ENCODE measurements at places on chromosomes 16 and 17.
A peak's percentile ranks its signal among the peaks of the same experiment; 100 is the strongest.

DNA sequence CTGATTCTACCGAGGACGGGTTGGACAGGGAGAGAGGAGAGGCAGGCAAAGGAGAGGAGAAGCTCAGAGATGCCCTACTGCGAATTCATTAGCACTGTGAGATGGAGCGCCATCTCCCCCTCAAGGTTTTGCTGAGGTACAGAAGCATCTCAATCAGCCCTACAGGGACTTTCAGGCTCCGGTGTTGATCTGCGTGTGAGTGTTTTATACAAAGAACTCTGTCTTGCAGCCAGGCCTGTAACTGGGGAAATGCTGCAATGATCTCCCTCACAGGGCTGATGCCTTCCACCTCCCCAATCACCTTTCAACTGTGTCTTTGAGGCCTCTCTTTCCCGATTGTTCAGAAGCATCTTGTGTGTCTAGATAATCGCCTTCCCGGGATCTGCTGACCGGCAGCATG, 74.8 kb downstream of the IRX6 start:
- no peak for DNase-seq

DNA sequence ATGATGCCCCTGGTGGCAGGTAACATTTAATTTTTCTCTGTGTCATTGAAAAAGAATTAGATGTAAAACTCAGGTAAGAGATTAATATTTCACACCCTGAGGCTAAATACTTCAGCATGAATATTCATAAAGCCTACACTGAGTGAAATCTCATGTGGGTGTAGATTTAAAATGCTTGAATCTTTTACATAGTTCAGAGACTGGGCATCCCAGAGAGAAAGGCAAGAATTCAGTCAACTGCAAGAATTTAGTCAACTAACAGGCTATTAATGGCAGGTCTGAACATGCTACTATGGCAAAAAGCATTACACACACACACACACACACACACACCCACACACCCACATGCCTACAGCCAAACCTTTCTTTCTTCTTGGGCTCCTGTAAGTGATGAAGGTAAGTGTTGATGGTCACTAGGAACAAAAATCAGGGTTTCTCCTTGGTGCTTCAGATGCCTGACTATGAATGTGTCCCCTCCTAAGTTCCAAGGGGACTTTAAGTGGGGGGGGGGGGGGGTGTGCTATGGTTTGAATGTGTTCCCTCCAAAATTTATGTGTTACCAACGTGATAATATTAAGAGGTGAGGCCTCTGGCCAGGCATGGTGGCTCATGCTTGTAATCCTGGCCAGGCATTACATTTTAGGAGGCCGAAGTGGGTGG, 63.7 kb upstream of the PSMD7 start:
- no peak for DNase-seq

DNA sequence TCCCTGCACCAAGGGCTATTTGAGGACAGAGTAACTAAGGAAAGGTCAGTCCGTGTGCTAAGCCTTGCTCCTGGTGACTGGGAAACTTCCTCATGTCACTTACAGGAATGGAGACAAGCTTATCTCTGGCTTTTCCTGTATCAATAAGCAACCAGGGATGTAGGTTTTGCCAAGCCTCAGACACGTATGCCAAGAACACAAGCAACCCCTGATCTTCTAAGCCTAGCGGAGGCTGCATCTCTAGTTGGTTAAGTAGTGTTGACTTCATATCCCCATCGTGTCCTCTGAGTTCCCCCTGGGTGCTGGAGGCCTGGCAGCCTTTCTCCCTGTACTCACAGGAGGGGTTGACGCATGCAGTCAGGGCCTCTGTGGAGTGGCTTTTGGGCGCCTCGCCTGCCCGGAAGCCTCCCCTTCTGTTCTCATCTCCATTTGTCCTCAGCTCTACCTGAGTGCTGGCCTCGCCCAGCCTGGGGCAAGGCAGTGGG, 1.4 kb upstream of the C1QTNF1 start:
- DNase-seq, result no peak

GRCh38 chr17:73359352-73359751, 47.6 kb upstream of the CDC42EP4 start:
- no peak for DNase-seq

GRCh38 chr17:14307560-14308024, 6.7 kb downstream of the HS3ST3B1 start:
- DNase-seq, result no peak

DNA sequence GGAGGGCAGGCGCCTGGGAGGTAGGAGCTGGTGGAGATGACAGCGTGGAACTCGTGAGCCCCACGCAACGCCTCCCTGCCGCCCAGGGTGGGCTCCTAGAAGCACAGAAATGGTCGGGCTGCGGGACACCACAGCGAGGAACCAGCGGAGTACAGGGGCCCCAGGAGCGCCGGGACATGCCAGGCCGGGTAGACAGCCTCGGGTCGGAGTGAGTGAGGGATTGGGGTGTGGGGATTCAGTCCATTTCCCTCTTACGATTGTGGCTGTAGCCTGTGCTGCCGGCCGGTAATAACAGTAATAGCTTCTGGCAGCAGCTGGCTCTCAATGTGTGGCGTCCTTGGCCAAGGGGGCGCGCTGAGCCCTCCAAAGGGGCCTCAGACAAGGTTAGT, 12.2 kb upstream of the CES3 start:
- DNase-seq, result no peak

DNA sequence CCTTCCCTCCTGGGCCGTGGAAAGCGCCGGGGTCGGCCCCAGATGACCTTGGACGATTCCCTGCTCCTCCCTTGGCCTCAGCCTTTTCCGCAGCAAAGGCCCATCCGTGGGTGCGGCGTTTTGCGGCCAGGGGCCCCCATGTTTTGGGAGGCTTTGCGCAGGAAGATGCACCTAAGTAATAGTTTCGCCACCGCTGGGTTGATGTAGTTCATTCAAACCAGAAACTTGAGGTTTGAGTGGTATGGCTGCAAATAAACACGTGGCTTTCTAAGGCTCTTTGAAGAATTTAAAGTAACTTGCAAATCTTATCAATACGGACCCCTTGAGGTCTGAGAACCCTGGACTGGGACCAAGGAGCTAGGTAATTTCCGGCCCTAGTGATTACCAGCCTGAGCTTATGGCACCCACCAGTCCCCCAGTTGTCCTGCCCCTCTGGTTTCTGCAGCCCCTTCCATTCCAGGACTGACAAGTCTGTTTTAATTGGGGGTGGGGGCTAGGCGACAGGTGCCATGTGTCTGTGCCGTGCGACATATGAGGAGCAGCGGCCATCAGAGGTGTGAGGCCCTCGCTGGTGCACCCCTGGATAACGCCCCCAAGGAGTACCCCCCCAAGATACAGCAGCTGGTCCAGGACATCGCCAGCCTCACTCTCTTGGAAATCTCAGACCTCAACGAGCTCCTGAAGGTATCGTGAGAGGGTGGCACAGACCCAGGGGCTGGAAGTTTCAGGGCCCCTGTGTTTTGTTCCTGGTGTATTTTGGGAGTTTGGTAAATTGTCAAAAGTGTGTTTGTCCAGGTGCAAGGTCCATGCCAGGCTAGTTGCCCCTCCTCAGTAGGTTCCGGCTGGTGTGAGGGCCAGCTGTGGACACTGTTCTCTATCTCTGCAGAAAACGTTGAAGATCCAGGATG, 834 bp downstream of the MRPL12 start:
- DNase-seq, result no peak

GRCh38 chr17:44094701-44095387, 24.3 kb downstream of the G6PC3 start:
- no peak for DNase-seq

DNA sequence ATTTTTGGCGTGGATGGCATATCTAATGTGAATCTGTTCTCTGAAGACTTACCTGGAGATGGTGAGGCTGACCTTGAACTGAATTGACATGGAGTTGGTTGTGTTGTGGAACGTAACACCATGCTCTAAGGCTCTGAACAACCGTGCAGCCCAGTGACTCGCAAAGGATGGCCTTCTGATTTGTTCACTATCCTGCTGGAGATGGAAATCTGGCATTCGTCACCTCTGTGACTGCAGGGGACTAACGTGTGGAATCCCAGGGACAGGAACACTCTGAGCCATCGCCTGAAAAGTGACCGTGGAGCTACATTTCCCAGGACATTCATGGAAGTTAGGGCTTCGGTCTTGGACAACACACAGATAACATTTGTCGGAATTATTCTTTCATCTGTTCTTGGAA, 61.1 kb downstream of the BANP start:
- no peak for DNase-seq

GRCh38 chr17:38994026-38994425, 26.8 kb upstream of the FBXO47 start:
- DNase-seq, result no peak

GRCh38 chr16:7521834-7522233, 189.2 kb downstream of the RBFOX1 start:
- DNase-seq, result no peak

- peak; percentile 52 for DNase-seq
These were observed 8.5 kb upstream of the ZC3H18 start for GRCh38 chr16:88561485-88562359.

GRCh38 chr17:16383772-16384287, 2.9 kb downstream of the UBB start:
- no peak for DNase-seq

- peak; percentile 84 for DNase-seq
These were observed at the start of gene SLFN12L for GRCh38 chr17:35537601-35538141. SLFN12L (minus strand) TSS chr17:35537678; CDS start chr17:35522364, 15,314 bp downstream.

GRCh38 chr16:19607616-19608280, 52.2 kb downstream of the VPS35L start:
- DNase-seq, result no peak

- DNase-seq, result peak; percentile 18
These were observed 6.3 kb upstream of the XAF1 start for GRCh38 chr17:6749519-6749918.

DNA sequence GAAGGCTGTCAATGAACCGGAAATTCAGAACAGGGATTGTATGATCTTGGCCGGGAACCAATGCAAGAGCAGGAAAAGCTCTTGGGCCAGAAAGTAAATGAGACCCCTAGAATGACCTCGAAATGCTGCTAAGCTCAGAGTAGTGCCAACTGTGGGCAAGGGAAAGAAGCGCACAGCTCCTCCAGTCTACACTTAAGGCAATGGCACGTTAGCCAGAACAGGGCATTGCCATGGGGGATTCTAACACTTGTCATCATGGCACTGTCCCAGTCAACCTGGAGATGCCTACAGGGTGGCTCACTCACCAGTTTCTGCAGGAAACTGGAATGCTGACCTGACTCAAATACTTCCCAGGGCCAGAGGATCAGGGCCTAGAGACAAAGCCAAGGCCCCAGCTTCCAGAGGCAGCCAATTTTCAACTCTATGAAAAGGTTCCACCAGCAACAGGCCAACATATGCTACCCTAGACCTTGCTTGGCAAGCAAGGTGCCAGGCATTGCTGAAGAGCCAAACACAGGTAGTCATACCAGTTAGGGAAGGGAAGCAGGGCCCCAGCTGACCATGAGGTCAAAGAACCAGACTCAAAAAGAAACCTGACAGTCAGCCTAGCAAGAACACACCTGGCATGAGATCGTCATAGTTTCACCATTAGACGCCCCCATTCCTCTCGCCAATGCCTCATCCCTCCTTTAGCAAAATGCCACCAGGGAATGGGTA, 34.9 kb downstream of the ARHGAP17 start:
- no peak for DNase-seq

GRCh38 chr17:50768346-50768761, 1.0 kb upstream of the ANKRD40CL start:
- DNase-seq, result no peak

- peak; percentile 48 for DNase-seq
These were observed 689 bp upstream of the TBC1D24 start for GRCh38 chr16:2473999-2474876.

- peak; percentile 77 for DNase-seq
These were observed 14.5 kb upstream of the TMC7 start for GRCh38 chr16:18969050-18969854.

DNA sequence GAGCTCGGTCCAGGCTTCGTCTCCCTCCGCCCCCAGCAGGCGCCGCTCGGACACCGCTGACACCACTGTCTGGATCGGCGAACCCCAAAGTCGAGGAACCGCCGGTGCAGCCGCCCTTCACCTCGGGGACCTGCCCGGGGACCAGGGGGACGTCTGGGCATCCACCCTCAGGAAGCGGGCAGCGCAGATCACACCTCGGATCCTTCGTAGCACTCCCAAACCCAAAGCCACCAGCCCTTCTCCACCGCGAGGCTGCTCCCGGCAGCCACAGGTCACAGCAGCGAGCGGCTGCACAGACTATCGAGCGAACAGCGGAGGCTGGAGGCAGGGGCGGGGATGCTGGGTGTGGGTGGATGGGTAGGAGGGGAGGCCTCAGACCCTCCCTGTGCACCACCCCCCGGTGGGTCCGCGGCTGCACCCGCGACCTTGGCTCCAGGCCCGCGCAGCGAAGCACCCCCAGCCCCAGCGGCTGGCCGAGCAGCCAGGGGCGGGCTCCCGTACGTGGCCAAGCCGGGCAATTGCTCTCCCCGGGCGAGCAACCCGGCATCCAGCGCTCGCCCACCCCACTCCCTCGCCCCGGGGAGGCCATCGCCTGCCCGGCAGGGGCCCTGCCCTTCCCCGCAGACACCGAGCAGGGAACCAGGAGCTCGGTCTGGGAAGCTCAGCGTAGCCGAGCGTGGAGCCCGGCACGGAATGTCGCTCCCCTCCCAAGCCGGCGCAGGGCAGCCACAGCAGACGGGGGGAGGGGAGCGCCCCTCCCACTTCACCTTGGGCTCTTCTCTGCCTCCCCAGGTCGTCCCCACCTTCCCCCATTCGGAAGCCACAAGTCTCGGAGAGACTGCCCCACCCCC, 1.0 kb downstream of the SDK2 start:
- DNase-seq, result no peak

DNA sequence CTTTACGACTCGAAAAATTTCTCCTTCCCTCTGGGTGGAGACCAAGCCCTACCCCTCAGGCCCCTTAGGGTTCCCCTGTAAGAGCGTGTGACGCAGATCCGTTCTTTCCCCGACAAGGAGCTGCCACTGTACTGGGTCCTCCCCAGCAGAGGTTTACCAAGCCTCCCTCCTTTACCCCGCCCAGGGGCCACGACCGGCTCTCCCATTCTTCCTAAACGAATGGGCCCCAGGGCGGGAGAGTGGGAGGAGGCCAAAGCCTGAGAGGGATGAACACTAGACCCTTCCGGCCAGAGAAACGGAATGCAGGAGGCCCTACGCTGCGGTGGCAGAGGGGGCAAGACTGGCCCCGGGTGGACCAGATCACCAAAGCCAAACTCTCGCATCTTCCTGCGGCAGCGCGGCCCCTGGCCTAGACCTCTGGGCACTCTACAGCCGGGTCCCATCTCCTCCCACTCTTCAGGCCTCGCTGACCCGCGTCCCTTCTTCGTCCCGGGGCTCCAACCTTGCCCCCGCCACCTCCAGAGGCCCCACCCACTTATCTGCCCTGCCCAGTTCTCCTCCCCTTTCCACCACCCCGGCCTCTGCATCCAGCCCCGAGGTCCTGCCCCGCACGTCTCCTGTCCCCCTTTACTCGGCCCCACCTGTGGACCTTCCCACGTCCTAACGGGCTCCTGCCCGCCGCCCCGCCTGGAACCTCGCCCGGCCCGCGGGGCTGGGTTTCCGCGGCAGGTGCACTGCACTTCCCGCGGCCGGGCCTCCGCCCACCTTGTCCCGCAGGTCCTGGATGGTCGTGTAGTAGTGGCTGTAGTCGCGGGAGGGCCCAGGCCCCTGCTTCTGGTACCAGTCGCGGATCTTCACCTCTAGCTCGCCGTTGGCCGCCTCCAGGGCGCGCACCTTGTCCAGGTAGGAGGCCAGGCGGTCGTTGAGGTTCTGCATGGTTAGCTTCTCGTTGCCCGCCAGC, 765 bp downstream of the KRT19 start:
- no peak for DNase-seq
